ENCODE measurements at places on chromosomes 6 and 20. TPM values are rescaled to one million over a fixed set of nuclear protein-coding genes. Genes with fewer than 3 reads are reported as not detected.

NELFCD gene
- total RNA-seq: 179 TPM

DNA sequence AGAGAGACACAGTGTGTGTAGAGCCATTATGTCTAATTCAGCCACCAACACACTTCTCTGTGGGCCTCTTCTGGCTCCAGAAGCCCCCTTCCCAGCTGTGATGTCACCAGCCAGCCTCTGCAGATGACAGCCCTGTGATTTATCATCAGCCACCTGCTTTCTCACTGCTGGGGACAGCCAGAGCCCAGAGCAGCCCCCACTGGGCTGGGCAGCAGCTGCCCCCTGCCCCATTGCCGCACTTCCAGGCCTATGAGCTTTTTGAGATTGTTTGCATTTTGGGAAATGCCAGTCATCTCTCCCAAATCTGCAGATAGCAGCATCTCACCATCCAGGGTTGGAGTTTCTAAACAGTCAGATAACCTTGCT is 21.9 kb upstream of the STX16 start:
- H3K4me3 ChIP-seq: no peak overlapping the region
- no peaks in the 10 kb centered on the region for H3K36me3 ChIP-seq
- peaks cover 24% of the 10 kb centered on the region for H3K4me1 ChIP-seq
- peaks cover 34% of the 10 kb centered on the region for H3K27me3 ChIP-seq

DNA sequence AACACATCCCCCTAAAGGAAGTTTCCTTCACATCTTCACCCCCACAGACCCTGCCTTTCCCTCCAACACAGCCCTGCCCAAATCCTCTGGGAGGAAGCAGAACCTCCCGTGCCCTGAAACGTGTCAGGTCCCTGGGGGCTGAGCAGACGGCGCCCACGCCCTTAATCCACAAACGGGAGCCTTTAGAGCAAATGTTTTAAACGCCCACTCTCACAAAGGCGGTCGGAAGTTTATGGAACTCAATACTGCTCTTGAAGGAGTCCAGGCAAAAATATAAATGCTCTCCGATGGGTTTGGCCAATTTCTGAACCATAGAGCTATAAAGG is 237.1 kb upstream of the AFDN start:
- peaks cover 23% of the 10 kb centered on the region for H3K27me3 ChIP-seq
- no peaks in the 10 kb centered on the region for H3K4me1 ChIP-seq
- no peak overlapping the region for H3K4me3 ChIP-seq
- no peak for DNase-seq
- H3K36me3 ChIP-seq: no peaks in the 10 kb centered on the region

- H3K27me3 ChIP-seq: no peaks in the 10 kb centered on the region
- H3K36me3 ChIP-seq: peaks cover 40% of the 10 kb centered on the region
- peak; percentile 66 for DNase-seq
- H3K4me3 ChIP-seq: peak overlapping the region; percentile 17
Measured at GRCh38 chr20:50919567-50919966, 11.7 kb downstream of the ADNP start.

- no peak overlapping the region for H3K4me3 ChIP-seq
- no peaks in the 10 kb centered on the region for H3K4me1 ChIP-seq
- H3K27me3 ChIP-seq: no peaks in the 10 kb centered on the region
- peaks cover 11% of the 10 kb centered on the region for H3K36me3 ChIP-seq
- DNase-seq: no peak
Measured at GRCh38 chr6:155290491-155290890, 23.8 kb downstream of the TFB1M start.

- peaks cover 50% of the 10 kb centered on the region for H3K27me3 ChIP-seq
- H3K4me3 ChIP-seq: no peak overlapping the region
- peaks cover 7% of the 10 kb centered on the region for H3K4me1 ChIP-seq
- H3K27ac ChIP-seq: no peak overlapping the region
- DNase-seq: no peak
Measured at GRCh38 chr20:44009679-44009992, 95.0 kb downstream of the TOX2 start.

DNA sequence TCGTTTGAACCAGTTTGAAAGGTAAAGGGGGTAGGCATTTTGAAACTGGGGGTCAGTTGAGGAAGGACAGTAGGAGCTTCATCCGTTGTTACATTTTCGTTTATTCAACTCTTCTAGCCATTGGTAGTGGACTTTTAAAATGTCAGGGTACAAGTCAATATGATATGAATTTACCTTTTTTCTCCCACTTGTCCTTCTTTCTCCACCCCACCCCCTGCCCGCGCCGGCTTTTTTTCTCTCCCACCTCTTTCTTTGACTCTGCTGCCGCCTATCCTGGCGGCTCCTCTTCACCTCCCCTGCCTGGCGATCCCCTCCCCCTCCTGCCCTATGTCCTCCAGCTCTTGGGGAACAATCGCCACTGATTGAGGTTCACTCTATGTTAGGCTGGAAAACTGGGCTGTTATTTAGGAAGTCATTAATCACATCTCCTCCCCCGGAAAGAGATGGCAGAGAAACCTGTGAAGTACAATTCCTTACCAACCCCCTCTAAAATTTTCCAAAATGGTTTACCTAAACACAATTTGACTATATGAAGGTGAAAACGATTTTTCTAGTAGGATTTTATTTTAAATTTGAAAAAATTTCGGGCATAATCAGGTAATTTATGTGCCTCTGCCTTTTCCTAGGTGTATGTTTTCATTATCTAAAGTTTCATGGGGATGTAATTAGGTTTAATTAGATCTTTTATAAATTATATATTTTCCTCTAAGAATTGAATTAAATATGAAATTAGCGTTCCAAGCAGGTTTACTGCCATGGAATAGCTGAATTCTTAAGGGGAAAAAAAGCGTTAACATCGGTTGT is 778 bp upstream of the LIN28B start:
- H3K27me3 ChIP-seq: peaks cover 7% of the 10 kb centered on the region
- H3K36me3 ChIP-seq: no peaks in the 10 kb centered on the region
- H3K4me3 ChIP-seq: no peak overlapping the region
- no peak for DNase-seq
- H3K4me1 ChIP-seq: no peaks in the 10 kb centered on the region

DNA sequence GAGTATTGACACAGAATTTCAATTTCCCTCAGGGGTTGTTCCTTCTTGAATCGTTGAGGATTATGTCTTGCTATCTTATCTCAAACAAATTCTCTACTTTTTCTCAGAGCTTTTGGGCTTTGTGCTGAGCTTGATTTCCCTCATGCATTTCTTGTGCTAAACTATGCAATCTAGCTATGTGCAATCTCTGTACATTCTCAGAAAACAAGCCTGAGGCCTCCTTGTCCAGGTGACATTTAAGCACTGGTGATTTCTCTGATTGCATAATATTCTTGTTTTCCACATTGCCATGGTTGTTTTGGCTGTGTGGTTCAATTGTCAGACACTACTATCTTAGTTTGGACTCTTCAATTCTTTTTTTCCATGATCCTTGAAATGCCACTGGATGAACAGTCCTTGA is 81.2 kb upstream of the MAN1A1 start:
- H3K4me1 ChIP-seq: no peaks in the 10 kb centered on the region
- H3K4me3 ChIP-seq: no peak overlapping the region
- no peak for DNase-seq
- H3K36me3 ChIP-seq: no peaks in the 10 kb centered on the region
- H3K27ac ChIP-seq: no peak overlapping the region
- H3K27me3 ChIP-seq: no peaks in the 10 kb centered on the region

DNA sequence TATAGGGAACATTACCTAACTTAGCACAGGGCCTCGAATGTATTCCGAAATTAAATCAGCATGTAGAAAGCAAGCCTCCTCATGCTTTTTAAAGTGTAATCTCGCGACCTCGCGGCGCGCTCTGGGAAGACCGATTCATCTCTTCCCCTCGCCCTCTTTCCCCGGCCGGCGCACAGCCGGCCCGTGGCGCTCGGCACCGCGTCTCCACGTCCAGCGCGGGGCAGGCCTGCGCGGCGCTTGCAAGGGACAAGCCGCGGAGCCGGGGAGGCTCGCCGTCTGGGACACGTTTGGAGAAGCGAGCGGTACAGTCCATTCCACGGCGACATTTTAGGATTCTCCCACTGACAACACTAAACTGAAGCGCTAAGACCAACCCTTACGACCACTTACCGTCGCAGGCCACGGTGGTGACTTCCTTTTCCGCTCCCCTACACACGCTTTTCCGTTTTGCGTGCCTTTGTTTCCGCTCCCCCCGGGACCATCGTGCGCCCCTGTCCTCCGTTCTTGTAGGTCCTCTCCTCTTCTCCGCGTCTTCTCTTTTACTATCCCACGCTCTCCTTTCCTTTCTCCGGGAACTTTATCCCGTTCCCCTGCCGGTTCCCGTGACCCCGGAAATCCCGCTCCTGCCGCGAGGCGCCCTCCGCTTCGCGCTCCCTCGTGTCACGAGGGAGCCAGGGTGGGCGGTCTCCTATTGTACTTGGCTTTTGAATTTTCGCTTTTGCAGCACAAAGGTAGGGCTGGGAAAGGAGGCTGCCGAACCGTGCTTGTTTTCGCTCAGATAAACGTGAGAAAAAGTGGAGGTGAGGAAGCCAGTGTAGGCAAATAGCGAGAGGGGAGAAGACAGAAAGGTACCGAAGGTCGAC is at the start of gene ECHDC1:
Gene ECHDC1 (minus strand): TSS at position 664 of the 863 bp plus-strand sequence. CDS start 12,581 bp downstream, outside the sequence.
- no peak within 1 kb of the TSS for H3K4me3 ChIP-seq
- no peaks in the 10 kb centered on the region for H3K27me3 ChIP-seq
- H3K36me3 ChIP-seq: no peaks in the 10 kb centered on the region
- peak; percentile 43 for DNase-seq
- no peak within 1 kb of the TSS for H3K27ac ChIP-seq

DNA sequence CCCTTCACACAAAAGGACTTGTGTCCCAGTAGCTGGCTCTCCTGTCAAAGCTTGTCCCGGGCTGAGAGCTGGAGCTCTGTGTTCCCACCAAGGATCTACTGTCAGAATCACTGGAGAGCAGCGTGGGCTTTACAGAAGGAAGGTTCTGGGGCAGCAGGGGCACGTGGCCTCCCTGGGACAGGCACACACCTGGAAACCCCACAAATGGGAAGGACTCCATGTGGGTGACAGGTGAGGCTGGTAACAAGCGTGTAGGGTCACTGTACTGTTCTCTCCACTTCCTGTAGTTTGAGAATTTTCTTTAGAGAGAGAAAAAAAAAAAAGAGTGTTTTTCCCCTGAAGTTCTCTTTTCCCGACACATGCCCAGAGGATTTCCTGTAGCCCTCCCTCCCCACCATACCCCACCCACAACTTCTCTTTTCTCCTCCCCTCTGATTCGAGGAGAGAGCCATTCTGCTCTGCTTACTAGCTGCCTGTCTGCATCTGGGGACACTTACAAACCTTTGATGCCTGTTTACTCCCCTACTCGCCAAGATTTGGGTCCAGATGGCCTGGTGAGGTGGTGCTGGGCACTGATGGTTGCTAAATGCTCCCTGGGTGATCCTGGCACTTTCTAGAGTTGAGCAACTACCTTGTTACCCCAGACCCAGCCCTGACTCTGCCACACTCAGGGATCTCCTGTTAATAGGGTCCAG is 84.1 kb upstream of the SIRPA start:
- H3K4me3 ChIP-seq: no peak overlapping the region
- H3K27ac ChIP-seq: no peak overlapping the region
- H3K27me3 ChIP-seq: peaks cover 13% of the 10 kb centered on the region
- H3K4me1 ChIP-seq: peaks cover 37% of the 10 kb centered on the region
- no peaks in the 10 kb centered on the region for H3K36me3 ChIP-seq

DNA sequence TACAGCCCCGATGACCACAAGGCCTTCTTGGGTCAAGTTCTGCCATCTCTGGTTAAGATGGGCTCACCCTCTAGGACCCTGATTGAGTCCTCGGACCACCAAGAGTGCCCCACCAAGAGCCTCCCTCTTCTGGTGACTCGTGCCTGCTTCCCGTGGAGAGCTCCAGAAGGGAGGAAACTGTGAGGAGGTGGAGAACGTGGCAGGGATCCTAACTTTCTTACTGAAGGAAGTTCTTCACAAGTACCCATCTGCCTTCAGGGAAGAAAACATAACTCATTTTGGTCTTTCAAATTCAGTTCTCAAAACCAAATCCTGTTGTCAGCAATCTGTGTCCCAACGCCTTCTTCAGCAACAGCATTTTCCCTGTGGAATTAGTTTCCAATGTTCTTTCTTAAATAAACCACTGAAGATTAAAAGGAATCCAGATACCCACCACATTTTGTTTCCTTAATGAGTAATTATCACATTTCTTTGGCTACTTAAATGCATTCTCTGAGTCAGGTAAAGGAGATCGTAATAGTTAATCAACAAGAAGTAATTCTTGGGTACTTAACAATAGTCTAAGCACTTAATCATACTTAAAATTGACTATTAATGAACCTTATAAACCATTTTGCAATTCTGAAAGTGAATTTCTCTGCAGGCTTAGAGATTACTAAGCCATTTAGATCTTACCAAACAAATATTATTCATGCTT is 185.8 kb upstream of the SGK1 start:
- H3K27me3 ChIP-seq: no peaks in the 10 kb centered on the region
- no peak overlapping the region for H3K27ac ChIP-seq
- no peak for DNase-seq
- H3K4me3 ChIP-seq: no peak overlapping the region
- H3K4me1 ChIP-seq: peaks cover 10% of the 10 kb centered on the region

DNA sequence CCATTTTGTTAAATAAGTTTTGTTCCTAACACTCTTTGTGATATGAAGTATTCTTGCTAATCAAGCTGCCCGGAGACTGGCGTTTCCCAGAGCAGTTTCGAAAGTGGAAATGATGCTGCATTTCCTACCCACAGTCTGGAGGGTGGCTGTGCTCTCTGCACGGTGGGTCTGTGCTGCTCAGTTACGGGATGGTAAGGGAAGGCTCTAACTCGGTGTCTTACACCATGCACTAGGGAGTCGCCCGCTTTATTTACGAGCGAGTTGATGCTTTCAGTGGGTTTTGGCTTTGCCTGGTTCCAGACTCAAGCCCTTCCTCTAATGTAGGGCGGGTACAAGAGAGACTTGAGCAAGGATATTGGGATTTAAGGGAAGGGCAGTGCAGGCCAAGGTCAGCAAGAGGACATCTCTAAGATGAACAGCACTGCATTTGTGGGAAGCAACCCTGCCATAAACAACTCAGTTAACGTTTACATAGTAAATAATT is 180.1 kb upstream of the AKAP12 start:
- DNase-seq: no peak
- no peaks in the 10 kb centered on the region for H3K27me3 ChIP-seq
- H3K27ac ChIP-seq: no peak overlapping the region
- peaks cover 18% of the 10 kb centered on the region for H3K4me1 ChIP-seq

DNA sequence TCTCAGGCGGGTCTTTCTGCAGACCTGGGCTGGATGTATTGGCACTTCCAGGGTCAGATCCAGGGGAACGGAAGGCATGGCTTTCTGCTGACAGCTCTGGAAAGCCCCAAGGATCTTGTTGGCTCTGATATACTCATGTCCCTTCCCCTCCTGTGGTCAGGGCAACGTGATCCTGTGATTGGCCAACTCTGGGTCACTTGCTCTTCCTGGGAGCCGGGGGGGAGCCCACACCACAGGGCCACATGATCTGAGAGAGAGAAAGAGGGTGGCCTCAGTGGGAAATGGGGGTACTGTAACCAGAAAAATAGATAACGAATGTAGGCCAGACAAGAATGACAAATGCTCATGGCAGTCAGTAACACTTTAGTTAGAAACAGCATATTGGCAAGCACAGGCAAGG is 223.0 kb downstream of the NFATC2 start:
- no peaks in the 10 kb centered on the region for H3K4me1 ChIP-seq
- DNase-seq: no peak
- H3K27ac ChIP-seq: no peak overlapping the region
- H3K27me3 ChIP-seq: peaks cover 56% of the 10 kb centered on the region
